ENCODE measurements at places on chromosomes 7 and 10.

GRCh38 chr10:34649385-34649784 is 165.7 kb downstream of the PARD3 start:
- no peak for DNase-seq

DNA sequence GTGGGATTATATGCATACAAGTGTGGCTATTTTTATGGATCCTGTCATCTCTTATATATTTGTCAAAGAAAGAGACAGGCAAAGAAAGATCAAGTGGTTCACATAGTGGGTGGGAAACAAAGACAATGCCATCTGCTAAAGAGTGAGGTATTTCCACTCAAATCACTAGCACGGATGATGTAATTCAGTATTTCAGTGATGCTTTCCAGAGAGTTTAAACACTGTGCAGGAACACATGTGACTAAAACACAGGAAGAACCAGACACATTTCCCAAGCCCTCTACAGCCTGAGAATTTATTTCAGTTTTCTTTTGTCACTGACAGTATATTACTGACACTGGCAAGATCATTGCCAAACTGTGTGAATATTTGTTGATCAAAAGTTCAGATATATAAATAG is 885.7 kb upstream of the CELF2 start:
- DNase-seq: no peak

DNA sequence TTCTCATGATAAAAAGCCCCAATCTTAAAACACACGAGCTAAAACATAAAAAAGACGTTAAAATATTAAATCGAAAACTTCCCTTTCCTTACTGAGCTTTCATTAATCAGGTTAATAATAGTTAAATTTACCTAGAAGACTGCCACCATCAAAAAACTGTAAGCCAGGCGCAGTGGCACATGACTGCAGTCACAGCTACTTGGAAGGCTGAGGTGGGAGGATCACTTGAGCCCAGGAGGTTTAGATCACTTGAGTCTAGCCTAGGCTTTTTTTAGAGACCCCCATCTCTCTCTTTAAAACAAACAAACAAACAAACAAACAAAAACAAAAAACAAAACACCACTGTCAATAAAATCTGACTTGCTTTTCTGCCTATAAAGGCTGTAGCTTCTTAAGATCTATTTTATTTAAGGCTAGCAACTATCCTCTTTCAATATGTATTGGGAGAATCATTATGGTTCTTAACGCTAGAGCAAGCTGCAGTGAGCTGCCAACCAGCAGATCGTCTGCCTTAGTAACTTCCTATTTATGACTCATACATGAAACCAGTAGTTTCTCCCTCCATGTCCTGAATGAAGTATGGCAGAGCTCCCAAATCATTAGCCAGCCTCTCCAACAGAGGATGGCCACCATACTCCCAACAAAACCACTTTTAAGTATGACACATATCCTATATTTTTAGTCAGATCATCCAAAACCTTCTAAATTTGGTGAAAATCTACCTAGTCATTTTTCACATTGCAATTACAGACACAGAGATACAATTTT is 163.7 kb downstream of the SRPK2 start:
- DNase-seq: peak; percentile 95

- no peak for DNase-seq
These were observed 10.2 kb downstream of the PFKP start for GRCh38 chr10:3077509-3077908.

GRCh38 chr10:123428391-123428790 is 237.8 kb upstream of the GPR26 start:
- no peak for DNase-seq

All from GM23248 (cell line).